Colonic mucosa (tissue), 4 donors: ENCODE measurements at places on chromosomes 11 and 22.

DNA sequence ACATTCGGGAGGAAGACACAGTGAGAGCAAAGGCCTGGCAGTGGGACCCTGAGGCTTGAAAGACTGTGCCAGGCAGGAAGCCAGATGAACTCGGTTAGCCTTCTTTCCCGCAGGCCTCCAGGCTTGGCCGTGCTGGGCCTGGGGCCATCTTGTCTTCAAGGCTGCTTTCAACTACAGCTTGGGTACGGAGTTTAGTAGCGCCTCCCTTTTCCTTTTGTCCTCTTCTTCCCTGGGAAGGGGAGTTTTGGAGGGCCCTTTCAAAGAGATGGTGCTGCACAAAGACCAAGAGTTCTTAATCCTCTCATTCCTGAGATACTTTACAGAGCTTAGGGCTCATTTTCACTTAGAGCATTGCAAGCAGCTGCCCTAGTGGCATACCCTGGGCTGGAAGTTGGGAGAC, 87.5 kb downstream of the TP53I11 start:
- DNase-seq = no peak

GRCh38 chr11:134037046-134037908, 31.6 kb upstream of the JAM3 start:
- DNase-seq = peak; percentile 75

DNA sequence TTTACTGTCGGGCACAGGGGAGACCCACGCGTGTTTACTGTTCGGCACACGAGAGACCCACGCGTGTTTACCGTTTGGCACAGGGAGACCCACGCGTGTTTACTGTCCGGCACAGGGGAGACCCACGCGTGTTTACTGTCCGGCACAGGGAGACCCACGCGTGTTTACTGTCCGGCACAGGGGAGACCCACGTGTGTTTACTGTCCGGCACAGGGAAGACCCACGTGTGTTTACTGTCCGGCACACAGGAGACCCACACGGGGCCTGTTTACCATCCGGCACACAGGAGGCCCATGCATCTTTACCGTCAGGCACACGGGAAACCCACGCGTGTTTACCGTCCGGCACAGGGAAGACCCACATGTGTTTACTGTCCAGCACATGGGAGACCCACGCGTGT, 525.1 kb downstream of the BRD1 start:
- DNase-seq = no peak

- no peak for DNase-seq
Observed at GRCh38 chr22:50739894-50740293, 1.9 kb downstream of the ACR start.

DNA sequence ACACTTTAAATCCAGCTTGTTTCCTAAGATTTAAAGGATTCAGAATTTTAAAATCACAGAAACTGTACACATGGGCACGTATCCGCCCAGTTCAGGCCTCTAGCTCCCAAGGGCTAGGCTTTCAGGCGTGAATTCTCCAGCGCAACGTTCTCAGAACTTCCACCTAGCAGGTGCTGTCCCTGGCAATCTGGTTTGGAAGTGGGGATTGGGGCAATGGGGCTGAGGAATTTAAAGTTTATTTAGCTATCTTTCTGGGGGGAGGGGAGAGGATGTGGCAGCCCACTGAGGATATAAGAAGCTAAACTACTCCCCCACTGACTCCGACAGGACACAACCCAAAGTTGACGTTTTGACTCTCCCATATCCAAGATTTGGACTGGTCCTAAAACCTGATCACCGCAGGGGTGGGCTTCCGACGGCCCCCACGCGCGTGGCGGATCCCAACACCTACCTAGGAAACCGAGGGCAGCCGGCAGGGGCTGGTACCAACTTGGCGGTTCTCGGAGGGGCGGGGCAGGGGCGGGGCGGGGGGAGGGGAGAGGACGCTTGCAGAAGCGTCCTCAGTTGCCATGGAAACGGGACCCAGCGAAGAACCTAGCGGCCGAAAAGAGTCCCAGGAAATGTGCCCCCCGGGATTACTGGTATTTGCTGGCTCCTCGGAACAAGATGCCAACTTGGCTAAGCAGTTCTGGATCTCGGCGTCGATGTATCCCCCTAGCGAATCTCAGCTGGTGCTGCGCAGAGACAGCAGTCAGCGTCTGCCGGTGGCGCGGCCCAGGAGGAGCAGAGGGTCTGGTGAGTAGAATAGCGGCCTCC, at the start of gene HOATZ:
TSS of gene HOATZ (plus strand) at position 563 of the 816 bp plus-strand sequence. CDS start at position 570, 7 bp downstream.
- no peak for DNase-seq

DNA sequence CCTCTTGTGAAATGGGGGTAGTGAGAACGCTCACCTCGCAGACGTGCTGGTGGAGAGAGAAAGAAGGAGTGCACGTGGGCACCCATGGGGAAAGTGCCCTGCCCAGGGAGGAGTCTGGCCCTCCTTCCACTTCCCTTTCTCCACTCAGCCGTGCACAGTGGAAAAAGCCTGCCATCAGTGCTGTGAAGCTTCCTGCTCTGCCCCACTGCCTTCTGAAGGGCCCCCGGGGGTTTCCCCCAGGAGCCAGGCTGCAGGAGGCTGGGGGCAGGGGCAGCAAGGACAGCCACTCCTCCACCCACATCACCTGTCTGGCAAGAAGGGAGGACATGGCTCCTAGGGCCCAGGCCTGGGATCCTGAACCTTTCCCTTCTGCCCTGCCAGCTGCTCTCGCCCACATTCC, 7.6 kb downstream of the TP53I11 start:
- DNase-seq = peak; percentile 46

GRCh38 chr11:127862406-127862805, 725.0 kb downstream of the ETS1 start:
- no peak for DNase-seq
